ENCODE measurements at places on chromosomes 2 and 18. TPM values are rescaled to one million over a fixed set of nuclear protein-coding genes. Genes with fewer than 3 reads are reported as not detected.

DNA sequence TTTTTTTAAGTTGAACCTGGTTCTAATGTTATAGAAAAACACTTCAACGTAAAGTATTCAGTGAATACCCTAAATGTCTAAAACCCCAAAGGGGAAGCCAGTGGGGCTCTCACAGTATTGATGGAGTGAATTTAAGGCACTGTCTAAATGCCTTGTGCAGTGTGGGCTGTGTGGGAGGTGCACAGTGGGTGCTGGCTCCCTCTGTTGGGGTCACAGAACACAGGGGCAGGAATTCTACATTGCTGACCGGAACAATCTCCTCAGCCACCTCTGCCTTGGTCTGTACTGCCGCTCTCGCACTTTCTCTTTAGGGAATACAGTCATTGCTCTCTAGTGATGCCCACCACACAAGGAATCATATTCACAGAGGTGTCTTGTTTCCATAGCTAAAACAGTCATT, 45.4 kb downstream of the SPRED2 start:
- no peak for DNase-seq

Gene CFC1
- total RNA-seq, result not detected

- DNase-seq, result no peak
Measured at GRCh38 chr2:158047156-158047611, 54.5 kb upstream of the UPP2 start.

Gene DYSF
- 1.1 TPM for total RNA-seq

Gene CGREF1
- total RNA-seq, result 3.0 TPM

DNA sequence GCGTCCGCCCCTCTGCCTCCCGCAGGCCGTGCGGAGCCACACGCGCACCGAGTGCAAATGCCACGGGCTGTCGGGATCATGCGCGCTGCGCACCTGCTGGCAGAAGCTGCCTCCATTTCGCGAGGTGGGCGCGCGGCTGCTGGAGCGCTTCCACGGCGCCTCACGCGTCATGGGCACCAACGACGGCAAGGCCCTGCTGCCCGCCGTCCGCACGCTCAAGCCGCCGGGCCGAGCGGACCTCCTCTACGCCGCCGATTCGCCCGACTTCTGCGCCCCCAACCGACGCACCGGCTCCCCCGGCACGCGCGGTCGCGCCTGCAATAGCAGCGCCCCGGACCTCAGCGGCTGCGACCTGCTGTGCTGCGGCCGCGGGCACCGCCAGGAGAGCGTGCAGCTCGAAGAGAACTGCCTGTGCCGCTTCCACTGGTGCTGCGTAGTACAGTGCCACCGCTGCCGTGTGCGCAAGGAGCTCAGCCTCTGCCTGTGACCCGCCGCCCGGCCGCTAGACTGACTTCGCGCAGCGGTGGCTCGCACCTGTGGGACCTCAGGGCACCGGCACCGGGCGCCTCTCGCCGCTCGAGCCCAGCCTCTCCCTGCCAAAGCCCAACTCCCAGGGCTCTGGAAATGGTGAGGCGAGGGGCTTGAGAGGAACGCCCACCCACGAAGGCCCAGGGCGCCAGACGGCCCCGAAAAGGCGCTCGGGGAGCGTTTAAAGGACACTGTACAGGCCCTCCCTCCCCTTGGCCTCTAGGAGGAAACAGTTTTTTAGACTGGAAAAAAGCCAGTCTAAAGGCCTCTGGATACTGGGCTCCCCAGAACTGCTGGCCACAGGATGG, 7.1 kb upstream of the WNT10A start:
- peak; percentile 64 for DNase-seq

GRCh38 chr2:183487326-183487725, 363.1 kb downstream of the NUP35 start:
- DNase-seq, result no peak

DNA sequence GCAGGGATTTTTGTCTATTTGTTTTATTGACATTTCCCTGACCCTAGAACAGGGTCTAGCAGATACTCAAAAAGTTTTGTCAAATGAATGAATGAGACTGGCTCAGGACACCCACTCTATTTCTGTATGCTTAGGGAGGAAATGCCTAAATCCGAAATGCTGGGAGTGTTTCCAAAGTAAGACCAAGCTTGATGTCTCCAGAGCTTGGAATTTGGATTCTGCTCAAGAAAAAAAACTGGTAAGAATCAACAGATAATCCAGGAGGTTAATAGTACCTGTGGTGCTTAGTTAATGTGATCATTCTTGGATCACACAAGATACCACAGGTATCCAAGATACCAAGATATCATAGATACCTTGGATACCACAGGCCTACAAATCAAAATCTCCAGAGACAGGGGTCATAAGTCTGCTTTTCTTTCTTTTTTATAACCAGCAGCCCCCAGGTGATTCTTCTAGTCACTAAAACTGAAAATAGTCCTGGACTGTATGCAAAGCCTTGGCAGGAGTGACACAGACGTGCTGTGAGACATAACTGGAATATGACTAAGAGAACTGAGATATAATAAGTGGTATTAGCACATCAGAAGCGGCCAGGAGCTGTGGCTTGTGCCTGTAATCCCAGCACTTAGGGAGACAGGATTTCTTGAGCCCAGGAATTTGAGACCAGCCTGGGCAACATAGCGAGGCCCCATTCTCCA, 39.9 kb upstream of the SP3 start:
- no peak for DNase-seq

Gene CD8A
- total RNA-seq, result 0.34 TPM

GRCh38 chr2:223537651-223538601, 64.2 kb downstream of the SCG2 start:
- no peak for DNase-seq

DNA sequence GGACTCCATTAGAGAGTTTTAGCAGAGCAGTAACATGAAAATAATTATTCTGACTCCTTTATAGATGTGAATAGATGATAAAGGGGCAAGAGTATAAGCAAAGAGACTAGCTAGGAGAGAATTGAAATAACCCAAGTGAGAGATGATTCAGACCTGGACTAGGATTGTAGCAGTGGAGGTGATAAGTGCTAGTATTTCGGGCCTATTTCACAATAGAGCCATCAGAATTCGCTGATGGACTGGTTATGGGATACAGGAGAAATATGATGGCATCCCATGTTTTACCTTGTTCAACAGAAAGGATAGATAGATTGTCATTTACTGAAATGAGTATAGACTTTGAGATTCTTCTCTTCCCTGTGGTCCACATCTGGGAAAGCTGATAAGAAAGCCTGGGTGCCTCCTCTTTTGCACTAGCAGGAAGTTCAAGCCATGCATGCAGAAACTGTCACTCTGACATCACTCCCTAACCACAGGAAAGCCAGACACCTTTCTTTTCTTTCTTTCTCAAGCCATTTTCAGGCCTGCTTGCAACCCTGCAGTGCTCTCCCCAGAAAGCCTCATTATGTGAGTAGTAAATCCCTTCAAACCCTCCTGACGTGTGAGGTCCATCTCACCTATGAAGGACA, 25.3 kb downstream of the DYNAP start:
- no peak for DNase-seq

DNA sequence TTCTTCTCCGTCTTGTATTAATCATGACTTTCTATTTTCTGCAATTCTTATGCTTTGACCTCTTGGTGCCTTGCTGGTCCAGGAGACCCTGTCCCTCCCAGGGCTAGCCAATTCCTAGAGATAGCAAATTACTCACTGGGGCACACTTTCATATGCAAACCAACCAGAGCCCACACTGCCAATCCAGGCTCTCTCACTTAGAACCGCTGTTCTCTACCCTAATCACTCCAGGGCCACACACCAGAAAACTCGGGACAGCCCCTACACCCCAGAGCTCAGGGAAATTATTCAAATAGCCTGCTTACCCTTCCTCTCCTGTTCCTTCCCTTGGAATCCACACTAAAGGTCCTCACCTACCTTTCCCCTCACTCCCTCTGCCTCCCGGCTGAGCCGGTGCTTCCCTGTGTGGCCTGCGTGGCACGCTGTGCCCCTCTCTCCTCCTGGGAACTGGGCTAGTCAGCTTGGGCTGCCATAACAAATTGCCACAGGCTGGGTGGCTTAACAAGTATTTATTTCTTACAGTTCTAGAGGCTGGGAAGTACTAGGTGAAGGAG, 41.7 kb downstream of the VWA3B start:
- DNase-seq, result no peak

DNA sequence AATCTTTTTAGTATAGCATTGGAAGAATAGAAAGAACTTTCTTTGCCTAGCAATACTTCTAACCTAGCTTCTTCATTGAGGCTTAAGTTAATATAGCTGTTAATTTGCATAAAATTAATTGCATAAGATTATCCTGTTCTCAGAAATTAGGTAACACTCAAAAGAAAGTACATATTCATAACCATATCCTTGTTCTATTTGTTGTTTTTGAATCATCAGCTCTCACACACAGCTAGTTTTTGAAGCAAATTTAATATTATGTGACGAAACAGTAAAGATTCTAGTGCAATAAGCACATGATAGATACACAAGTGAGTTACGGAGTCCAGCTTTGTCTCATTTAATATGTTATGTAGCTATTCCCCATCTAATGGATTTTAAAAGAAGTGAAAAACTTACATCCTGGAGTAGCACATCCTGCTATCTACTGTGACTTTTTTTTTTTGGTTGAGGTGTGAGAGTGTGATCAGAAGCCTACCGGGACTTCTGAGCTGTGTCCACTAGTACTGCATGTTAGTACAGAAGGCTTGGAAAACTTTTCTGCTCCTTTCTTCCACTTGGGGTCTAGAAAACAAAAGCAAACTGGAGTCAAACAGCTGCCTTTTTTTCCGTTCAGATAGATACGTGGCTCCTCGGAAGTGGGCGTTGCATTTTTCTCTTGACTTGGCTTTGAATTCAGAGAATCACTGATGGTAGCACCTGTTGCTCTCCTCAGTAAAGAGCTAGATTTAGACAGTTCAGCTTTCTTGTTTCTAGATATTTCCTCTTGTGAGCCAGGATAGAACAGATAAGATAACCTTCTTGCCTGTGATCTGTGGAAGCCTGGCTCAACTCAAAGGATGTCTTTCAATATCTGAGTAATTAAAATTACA, 27.2 kb downstream of the KDM3A start:
- DNase-seq, result no peak

DNA sequence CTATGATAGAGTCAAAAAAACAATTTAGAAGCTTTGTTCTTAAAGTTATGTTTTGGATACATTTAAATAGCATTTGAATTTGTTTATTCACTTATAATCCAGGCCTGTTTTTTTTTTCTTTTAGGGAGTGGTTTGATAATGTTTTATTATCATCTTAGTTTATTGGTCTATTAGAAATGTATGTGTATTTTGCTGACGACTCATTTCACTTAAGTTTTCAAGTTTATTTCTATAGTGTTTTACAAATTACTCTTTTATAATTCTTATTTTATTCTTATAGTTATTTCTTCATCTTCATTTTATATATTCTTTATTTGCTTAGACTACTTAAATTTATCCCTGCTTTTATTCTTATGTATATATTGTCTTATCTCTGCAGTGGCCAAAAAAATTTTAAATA, 804.5 kb downstream of the NR4A2 start:
- DNase-seq, result no peak

Gene TNFRSF11A
- 1.1 TPM for total RNA-seq

Gene BOK
- total RNA-seq, result 2.0 TPM

Gene COLEC11
- not detected for total RNA-seq

All from neural progenitor cell (in vitro differentiated cells).